ENCODE measurements at places on chromosomes 7 and 10. TPM values are rescaled to one million over a fixed set of nuclear protein-coding genes. Genes with fewer than 3 reads are reported as not detected.
A peak's percentile ranks its signal among the peaks of the same experiment; 100 is the strongest.

DNA sequence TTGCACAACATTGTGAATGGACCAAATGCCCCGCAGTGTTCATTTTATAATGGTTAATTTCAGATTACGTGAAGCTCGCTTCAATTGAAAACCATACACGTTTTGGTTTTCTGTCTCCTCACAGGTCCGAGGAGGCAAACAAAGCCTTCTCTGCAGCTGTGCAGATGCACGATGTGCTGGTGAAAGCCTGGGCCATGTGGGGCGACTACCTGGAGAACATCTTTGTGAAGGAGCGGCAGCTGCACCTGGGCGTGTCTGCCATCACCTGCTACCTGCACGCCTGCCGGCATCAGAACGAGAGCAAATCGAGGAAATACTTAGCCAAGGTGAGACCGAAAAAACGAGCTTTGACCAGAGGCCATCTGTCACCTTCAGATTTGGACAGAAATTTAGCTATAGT lies 110.3 kb downstream of the TRRAP start:
- no peaks in the 10 kb centered on the region for H3K27me3 ChIP-seq
- no peak overlapping the region for H3K27ac ChIP-seq
- peaks cover 81% of the 10 kb centered on the region for H3K36me3 ChIP-seq
- H3K4me1 ChIP-seq = no peaks in the 10 kb centered on the region
- no peak overlapping the region for H3K4me3 ChIP-seq
- DNase-seq = no peak

DNA sequence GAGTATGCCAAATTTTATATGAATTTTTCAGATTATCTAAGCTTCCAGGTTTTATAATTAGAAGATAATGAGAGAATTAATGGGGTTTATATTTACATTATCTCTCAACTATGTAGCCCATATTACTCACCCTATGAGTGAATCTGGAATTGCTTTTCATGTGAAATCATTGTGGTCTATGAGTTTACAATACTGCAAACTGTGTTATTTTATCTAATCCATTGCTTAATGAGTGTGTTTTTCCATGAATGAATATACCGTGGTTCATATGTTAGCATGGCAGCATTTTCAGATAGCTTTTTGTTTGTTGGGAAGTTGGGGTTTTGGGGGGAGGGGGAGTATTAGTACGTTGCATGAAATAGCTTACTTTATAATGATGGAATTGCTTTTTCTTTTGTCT lies 44.5 kb downstream of the FGFBP3 start:
- no peaks in the 10 kb centered on the region for H3K4me1 ChIP-seq
- H3K27me3 ChIP-seq = no peaks in the 10 kb centered on the region
- DNase-seq = no peak
- H3K27ac ChIP-seq = no peak overlapping the region

GRCh38 chr10:133088179-133088955 lies 643 bp downstream of the ADGRA1 start:
- no peak overlapping the region for H3K4me3 ChIP-seq
- H3K4me1 ChIP-seq = peaks cover 12% of the 10 kb centered on the region
- H3K27me3 ChIP-seq = no peaks in the 10 kb centered on the region
- no peaks in the 10 kb centered on the region for H3K36me3 ChIP-seq
- no peak overlapping the region for H3K27ac ChIP-seq

- H3K27me3 ChIP-seq = no peaks in the 10 kb centered on the region
- no peaks in the 10 kb centered on the region for H3K36me3 ChIP-seq
- peak overlapping the region; percentile 21 for H3K27ac ChIP-seq
- no peaks in the 10 kb centered on the region for H3K4me1 ChIP-seq
Observed at GRCh38 chr7:106552645-106553445, 108.1 kb downstream of the CCDC71L start.

DNA sequence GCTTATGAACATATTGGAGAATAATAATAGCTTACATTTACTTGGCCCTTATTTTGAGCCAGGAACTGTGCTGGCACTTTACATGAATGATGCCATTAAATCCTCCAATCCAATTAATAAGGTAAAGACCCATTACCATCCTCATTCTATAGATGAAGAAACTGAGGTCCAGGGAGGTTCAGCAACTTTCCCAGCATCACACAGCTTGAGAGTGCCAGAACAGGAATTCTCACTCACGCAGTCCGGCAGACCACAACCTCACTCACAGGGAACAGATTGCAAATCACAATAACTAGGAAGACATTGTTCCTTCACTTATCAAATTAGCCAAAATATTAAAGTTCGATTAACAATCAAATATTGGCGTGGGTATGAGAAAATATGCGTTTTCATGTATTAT lies 18.3 kb downstream of the GPRIN2 start:
- H3K27ac ChIP-seq = no peak overlapping the region
- DNase-seq = no peak
- no peak overlapping the region for H3K4me3 ChIP-seq
- H3K4me1 ChIP-seq = peaks cover 24% of the 10 kb centered on the region
- no peaks in the 10 kb centered on the region for H3K36me3 ChIP-seq
- no peaks in the 10 kb centered on the region for H3K27me3 ChIP-seq

The KIF5B gene
- total RNA-seq = 164 TPM

Measured in thoracic aorta (tissue), 2 donors.